ENCODE measurements at places on chromosomes 6 and 20. TPM values are rescaled to one million over a fixed set of nuclear protein-coding genes. Genes with fewer than 3 reads are reported as not detected.

DNA sequence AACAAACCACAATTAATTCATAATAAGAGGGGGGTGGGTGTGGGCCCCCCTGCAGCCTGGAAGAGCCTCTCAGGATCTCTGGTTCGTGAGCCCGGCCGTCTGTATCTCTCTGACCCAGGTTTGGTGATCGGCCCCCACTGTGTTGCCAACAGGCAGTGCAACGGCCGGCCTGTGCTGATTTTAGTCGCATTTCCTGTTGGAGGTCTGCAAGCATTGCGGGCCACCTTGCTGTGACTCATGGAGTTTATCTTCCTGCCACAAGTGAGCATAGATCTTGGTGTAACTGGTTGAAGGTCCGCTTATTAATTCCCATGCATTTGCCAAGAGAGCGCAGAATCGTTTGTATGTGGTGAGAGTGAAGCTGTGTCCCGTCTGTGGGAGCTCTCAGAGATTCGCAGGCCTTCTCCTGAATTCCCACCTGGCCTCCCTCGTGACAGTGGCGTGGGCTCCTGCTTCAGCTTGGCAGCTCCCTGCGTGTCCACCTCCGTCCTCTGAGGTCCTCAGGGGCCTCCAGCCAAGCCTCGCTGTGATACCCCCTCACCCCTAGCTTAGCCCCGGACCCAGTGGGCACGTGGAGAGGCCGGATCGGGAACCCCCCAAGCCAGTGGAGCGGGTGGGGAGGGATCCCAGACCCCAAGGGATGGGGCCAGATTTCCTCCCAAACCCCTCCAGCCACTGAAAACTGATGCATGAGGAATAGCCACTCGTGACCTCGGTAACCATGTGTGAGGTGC is 269.8 kb downstream of the CDH4 start:
- no peak for DNase-seq

GRCh38 chr20:41135888-41136679 is 1.3 kb upstream of the PLCG1 start:
- DNase-seq, result no peak

GRCh38 chr20:45974896-45975565 is 3.0 kb upstream of the ZNF335 start:
- no peak for DNase-seq

DNA sequence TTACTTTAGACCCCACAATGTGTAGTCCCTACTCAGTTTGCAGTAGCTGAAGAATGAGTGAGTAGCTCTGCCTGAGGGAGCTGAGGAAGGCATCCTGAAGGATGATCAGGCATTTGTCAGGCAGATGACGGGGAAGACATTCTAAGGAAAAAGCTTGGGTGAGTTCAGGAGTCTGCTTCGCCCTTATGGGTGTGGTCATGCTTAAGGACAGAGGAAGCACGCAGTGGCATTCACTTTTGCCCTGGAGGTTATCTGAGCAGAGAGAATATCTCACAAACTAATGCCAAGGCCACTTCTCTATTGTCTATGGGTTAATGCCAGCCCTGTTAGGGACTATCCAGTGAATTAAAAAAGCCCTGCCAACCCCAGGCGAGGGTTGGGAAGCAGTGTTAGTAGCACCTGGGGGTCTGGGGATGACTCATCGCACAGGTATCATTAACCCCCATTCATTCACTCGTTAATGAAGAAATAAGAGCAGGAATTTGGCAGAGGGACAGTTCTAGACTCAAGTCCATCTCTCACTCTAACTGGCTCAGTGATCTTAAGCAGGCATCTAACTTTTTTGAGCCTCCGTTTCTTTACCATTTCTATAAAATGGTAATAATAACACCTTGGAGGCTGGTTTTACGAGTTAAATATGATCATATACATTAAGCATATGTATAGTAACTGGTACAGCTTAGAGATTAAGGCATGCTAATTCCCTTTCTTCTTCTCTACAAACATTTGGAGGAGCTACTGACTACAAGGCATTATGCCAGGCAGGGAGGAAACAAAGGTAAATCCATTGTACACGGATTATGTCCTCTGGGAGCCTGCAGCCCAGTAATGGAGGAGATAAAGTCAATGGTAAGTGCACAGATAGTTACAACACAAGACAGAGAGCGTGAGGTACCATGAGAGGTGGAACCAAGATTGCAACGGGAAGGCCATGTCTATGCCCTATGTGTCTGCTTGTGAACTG is 93.2 kb upstream of the AKIRIN2 start:
- DNase-seq, result no peak

DNA sequence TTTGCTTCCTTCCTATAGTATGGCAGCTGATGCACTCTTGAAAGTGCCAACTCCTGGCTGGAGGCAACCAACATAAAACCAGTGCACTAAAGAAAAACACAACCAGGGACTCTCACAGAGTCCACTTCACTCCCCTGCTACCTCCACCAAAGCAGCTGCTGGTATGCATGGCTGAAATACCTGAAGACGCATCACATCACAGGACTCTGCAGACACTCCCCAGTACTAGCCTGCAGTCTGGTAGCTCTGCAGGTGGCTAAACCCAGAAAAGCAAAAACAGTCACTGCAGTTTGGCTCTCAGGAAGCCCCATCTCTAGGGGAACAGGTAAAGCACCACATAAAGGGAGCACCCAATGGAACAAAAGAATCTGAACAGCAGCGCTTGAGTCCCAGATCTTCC is 473.0 kb upstream of the SPTLC3 start:
- DNase-seq, result no peak

MICA gene
- total RNA-seq, result 25.8 TPM

DNA sequence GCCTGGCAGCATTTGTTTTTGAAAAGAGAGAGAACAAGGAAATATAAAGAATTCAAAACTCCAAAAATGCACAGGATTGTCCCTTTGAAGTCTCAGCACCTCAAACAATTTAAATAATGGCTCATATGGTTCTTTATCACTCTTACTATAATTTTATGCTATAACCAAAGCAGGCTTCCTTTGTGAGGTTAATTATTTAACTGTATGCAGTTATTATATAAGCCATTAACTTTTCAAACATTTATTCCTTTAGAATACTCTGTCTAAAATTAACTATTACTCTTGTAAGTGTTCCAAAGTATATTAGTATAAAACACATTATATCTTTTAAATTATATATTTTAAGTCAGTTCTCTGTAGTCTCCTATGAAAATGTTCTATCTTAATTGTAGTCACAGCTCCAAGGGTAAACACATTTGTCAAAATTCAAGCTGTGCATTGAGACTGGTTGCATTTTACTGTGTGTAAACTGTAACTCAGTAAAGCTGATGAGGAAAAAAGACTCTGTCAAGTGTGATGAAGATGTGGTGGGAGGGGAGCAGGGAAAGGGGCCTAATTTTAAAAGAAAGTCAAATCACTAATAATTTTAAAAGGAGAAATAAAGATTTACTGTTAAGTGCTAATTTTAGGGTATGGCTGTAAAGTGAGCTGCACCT is 20.0 kb upstream of the PLAGL1 start:
- DNase-seq, result no peak

GRCh38 chr20:36613974-36614373 is 8.4 kb downstream of the RAB5IF start:
- peak; percentile 66 for DNase-seq

CALHM6 gene
- not detected for total RNA-seq

DNA sequence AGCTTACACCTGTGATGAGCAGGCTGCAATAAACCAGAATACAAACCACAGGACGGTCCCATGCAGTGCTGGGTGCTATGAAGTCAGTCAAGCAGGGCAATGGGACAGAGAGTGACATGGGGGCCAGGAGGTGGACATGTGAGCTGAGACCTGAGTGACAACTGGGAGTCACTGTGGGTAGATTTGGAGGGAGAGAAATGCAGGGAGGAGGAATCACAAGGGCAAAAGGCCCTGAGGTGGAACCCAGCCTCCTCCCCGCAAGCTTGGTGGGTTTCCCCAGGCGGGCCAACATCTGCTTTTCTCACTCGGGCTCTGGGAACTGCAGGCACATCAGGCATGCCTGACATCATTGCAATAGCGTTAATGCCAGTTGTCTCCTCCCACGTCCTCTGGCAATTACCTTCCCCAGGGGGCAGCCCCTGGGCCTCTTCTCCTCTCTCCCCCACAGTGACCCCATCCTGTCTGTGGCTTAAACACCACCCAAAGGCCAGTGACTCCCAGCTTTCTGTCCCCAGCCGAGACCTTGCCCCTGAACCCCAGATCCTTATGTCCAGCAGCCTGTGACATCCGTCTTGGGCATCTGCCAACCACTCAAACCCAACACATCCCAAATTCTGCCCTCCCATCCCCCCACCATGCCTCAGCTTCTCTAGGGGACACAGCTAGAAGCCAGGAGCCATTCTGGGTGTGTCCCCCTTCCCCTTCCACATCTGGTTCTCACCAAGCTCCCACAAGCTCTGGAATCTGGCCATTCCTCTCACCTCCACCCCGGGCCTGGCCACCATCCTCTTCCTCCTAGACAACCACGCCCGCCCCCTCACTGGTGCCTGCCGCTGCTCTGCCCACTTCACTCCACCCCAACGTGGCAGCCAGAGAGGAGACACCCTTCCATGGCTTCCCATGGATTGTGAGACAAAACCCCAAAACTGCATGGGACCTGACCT is 28.2 kb downstream of the PDRG1 start:
- DNase-seq, result no peak

GRCh38 chr20:54021446-54022235 is 48.8 kb downstream of the BCAS1 start:
- DNase-seq, result no peak

GRCh38 chr6:82555801-82556200 is 192.2 kb downstream of the TPBG start:
- DNase-seq, result no peak

GRCh38 chr6:34723203-34723602 is 26.6 kb upstream of the ILRUN start:
- no peak for DNase-seq

- no peak for DNase-seq
Measured at GRCh38 chr20:43691928-43692524, 25.1 kb downstream of the MYBL2 start.

GRCh38 chr6:14804785-14805210 is 441.1 kb upstream of the JARID2 start:
- no peak for DNase-seq

DNA sequence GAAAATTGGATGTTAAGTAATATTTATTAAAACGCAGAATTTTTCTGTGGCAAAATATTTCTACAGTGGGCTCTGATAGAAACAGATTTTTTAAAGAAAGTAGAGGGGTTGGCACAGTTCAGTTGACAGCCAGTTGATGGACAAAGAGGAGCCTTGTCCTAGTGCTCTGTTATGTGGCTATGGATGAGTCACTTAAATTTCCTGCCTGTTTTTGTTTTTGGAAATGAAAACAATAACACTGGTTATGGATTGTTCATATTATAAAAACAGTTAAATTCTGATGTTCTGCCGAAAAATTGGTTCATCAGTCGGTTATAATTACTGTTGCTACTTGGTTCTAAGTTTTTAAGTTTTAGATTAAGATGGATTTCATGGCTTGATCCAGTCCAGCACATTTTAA is 42.8 kb downstream of the MYO6 start:
- no peak for DNase-seq

KCNK15 gene
- total RNA-seq, result 2.0 TPM

PHF1 gene
- 61.7 TPM for total RNA-seq

GRCh38 chr6:123462152-123462551 is 174.6 kb downstream of the TRDN start:
- no peak for DNase-seq

DNA sequence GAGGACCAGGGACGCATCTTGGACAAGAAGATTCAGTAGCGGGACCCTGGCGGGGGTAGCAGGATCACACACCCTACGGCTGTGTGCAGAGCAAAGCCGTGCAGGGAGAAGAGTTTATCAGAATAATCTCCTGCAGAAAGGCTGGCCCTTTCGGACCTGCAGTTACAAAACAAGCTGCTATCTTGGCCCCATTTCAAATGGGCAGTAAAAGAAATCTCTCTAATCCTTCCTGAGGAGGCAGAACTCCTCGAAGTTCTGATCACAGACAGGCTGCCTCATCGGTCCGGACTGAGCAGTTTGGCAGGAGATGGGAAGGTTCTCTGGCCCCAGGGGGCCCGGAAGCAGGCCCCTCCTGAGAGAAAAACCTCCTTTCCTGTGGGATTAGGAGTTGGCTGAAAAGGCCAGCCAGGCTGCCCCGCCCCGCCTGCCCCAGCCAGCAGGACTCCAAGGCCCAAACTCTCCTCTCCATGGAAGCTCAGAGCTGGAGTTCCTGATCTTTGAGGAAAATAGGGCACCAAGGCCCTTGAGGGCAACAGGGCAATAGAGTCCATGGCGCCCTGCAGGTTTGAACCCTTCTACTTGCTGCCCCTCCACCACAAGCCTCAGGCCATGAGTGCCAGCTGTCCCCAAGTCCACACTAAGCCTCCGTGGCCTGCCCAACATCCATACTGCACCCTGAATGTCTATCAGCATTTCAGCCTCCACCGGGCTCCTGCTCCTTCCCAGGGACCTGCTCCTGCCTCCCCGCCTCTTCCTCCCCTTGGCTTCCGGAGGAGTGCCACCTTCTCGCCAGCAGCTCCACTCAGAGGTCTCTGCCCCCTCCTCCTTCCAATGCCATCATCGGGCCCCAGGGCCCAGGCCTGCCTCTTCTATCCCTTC is 141.3 kb downstream of the PREX1 start:
- DNase-seq, result no peak

GRCh38 chr6:135479601-135480000 is 17.9 kb downstream of the AHI1 start:
- no peak for DNase-seq

All from upper lobe of left lung (tissue), 6 donors.